Endothelial cell (in vitro differentiated cells): ENCODE measurements at places on chromosomes 2 and 18.

- no peak for DNase-seq
Measured at GRCh38 chr2:130765464-130765863, 10.1 kb downstream of the AMER3 start.

DNA sequence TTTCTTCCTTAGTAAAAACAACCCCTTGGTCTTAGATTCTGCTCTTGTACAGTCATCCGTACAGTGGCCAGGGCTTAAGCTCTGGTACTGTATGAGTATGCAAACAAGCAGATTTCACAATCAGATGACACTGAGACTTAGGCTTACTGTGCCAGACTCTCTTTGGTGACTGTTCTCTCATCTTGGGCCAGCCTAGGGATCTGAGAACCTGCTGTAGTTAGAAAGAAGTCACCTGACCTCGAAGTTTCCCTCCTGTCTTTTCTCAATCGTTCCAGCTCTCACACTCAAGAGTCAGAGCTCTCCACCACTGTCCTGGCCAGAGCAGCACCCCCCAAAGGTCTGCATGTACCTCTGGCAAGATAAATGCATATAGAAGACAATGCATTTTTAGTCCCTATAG lies 63.2 kb downstream of the ZEB2 start:
- no peak for DNase-seq

DNA sequence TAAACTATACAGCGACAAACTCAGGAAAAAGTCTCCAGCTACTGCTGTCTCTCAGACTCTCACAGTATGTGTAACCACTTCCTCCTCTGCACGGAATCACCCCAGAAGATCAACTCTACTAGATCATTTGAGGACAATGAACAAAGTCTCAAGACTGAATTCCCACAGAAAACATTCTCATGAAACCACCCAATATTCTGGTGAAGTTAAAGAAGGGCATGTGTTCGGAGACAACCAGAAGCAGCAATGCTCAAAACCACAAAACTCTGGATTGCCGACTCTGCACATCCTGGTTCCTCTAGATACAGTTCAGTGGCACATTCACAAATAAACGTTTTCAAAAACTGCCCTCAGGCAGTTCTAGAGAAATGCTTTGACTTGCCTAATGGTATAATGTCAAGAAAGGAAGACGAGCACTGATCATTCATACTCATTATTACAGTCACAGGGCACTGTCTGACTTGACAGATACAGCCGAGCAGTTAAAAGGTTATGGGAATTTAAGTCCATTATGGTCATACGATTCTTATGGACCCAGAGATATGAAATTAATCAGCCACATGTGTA lies 91.9 kb upstream of the STK17B start:
- DNase-seq: no peak

- DNase-seq: no peak
Measured at GRCh38 chr2:219081096-219081495, 20.4 kb upstream of the IHH start.
